ENCODE measurements at places on chromosomes 2 and 18. TPM values are rescaled to one million over a fixed set of nuclear protein-coding genes. Genes with fewer than 3 reads are reported as not detected.

NT5C1B gene
- not detected for total RNA-seq

CCDC178 gene
- not detected for total RNA-seq

GRCh38 chr18:48859311-48860268, 91.2 kb downstream of the SMAD7 start:
- H3K27me3 ChIP-seq: no peaks in the 10 kb centered on the region
- H3K4me3 ChIP-seq: no peak overlapping the region
- H3K36me3 ChIP-seq: no peaks in the 10 kb centered on the region
- no peak for DNase-seq
- H3K27ac ChIP-seq: peak overlapping the region; percentile 13

- no peak for DNase-seq
- H3K4me3 ChIP-seq: no peak overlapping the region
- no peaks in the 10 kb centered on the region for H3K4me1 ChIP-seq
- no peak overlapping the region for H3K27ac ChIP-seq
Measured at GRCh38 chr2:230687498-230687897, 25.1 kb upstream of the CAB39 start.

DNA sequence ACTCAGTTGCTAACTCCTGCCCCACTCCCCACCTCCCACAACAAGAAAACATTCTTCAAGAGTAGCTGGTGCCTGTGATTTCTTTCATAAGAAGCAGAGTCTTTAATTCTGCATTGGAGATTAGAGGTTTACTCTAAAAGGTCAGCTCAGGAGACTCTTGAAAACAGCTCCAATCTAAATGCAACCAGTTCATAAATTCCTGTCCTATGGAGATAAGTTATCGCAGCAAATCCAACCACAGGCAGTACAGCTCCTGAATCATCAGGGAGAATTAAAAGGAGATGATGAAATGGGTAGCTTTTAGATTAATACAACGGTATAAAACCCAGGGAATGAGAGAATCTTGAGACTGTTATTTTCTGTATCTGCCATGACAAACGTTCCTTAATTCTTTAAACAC, 130.7 kb downstream of the SOCS6 start:
- H3K36me3 ChIP-seq: no peaks in the 10 kb centered on the region
- peaks cover 12% of the 10 kb centered on the region for H3K4me1 ChIP-seq
- H3K27me3 ChIP-seq: no peaks in the 10 kb centered on the region
- no peak overlapping the region for H3K27ac ChIP-seq

- no peak overlapping the region for H3K27ac ChIP-seq
- no peaks in the 10 kb centered on the region for H3K4me1 ChIP-seq
- no peaks in the 10 kb centered on the region for H3K27me3 ChIP-seq
- no peak for DNase-seq
- no peak overlapping the region for H3K4me3 ChIP-seq
- no peaks in the 10 kb centered on the region for H3K36me3 ChIP-seq
Measured at GRCh38 chr2:240925191-240925567, 19.0 kb downstream of the CROCC2 start.

DSEL gene
- 1.2 TPM for total RNA-seq

DNA sequence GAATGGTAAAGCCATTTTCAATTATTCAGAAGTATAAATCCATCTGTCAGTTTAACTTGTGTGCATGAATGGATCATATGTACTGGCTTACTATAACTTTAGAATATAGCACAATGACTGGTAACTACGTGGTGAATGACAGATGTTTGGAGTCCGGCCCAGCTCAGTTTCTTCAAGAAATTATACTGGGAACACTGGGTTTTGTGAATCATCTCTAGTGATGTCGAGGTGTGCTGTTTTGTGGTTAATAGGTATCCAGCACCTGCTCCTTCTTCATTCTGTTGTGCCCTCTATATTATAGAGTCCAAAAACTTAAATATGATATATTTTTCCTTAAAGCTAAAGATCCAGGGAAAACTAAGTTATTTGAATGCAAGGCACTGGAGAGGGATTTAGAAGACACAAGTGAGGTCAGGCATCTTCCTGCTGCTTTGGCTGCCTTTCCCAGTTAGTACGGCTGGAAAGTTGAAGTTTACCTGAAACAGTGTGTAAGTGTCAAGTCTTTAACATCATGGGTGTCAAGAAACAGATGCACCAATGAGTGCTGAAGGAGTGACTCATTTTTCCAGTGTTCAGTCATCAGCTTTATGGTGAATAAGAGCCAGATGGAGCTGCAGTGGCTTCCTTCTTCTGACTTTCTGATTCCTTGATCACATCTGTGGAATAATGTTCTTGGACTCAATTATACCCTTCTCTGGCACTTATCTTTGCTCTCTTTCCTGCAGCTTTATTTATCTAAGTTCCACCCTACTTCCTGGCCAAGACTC, 1079.5 kb upstream of the CELF4 start:
- H3K27ac ChIP-seq: no peak overlapping the region
- DNase-seq: no peak
- no peaks in the 10 kb centered on the region for H3K36me3 ChIP-seq

DNA sequence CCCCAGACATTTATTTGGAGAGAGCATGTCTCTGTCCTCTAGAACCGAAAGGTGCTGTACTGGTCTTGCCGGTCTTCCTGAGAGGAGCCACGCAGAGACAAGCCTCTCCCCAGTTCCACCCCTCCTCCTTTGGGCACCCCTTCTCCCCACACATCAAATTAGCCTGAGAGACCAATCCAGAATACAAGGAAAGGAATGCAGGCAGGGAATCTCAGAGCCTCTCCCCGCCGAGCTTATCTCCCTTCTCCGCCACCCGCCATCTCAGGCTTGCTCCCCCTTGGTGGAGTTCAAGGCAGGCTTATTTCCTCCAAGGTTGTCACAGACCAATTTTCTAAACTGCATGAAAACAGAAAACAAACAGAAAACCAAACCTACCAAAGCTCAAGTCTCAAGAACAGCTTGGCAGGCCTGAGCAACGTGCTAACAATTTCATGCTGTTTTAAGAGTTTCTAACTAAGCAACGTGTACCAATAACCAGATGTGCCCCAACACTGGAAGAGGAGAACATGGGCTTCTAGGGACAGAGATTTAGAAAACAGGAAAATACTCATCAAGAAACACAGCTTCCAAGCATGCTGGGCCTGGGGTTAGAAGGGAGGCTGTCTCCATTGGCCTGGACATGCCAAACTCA, 124.5 kb upstream of the PKDCC start:
- no peaks in the 10 kb centered on the region for H3K27me3 ChIP-seq
- H3K4me1 ChIP-seq: peaks cover 21% of the 10 kb centered on the region
- H3K27ac ChIP-seq: no peak overlapping the region
- no peak overlapping the region for H3K4me3 ChIP-seq

WDR12 gene
- total RNA-seq: 24.0 TPM

GRCh38 chr18:43396266-43396665, 119.0 kb upstream of the SYT4 start:
- H3K4me1 ChIP-seq: no peaks in the 10 kb centered on the region
- no peak overlapping the region for H3K4me3 ChIP-seq
- DNase-seq: peak; percentile 34
- H3K27ac ChIP-seq: no peak overlapping the region

- no peak overlapping the region for H3K27ac ChIP-seq
- H3K4me3 ChIP-seq: no peak overlapping the region
- no peaks in the 10 kb centered on the region for H3K36me3 ChIP-seq
- H3K4me1 ChIP-seq: no peaks in the 10 kb centered on the region
Measured at GRCh38 chr2:220226076-220226475, 598.6 kb downstream of the SLC4A3 start.

DNA sequence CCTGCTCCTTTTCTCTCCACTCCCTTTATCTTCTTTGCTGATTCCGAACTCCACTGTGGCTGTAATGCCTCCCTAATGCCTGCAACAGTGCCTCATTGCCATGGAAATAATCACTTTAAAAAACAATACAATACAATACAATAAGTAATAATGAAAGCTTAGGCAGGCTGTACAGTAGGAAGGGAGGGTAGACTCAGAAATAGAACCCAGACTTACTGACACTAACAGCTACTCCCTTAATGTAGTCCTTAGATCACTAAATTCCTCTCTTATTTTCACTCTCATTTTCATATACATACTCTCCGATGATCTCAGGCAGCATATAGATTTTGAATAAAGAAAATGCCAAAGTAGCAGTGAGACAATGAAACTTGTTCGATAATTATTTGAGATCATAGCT, 70.2 kb downstream of the DLGAP1 start:
- no peak overlapping the region for H3K4me3 ChIP-seq
- no peak for DNase-seq
- H3K36me3 ChIP-seq: no peaks in the 10 kb centered on the region
- H3K27ac ChIP-seq: no peak overlapping the region

SLC5A7 gene
- 0.06 TPM for total RNA-seq

DNA sequence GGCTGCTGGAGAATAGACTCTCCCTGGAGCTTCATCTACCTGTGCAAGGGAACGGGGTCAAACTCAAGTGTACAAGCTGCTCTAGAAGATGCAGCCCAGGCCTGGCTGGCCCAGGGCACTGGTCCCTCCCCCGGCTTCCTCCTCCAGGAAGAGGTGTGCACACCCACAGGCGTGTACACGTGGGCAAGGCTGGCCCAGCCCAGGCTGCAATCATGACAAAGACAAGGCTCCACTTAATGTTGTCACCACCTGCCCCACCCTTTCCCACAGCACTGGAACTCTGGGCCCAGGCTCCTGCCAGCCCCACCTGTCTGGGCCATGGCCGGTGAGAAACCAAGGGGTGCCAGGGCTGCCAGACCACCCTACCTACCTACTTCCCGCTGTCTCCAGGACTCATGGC, 29.6 kb upstream of the ALPP start:
- no peak for DNase-seq
- H3K36me3 ChIP-seq: no peaks in the 10 kb centered on the region
- no peak overlapping the region for H3K4me3 ChIP-seq
- H3K27me3 ChIP-seq: peaks cover 73% of the 10 kb centered on the region
- no peaks in the 10 kb centered on the region for H3K4me1 ChIP-seq

- no peak overlapping the region for H3K27ac ChIP-seq
- H3K4me3 ChIP-seq: no peak overlapping the region
- H3K27me3 ChIP-seq: no peaks in the 10 kb centered on the region
- DNase-seq: no peak
- no peaks in the 10 kb centered on the region for H3K36me3 ChIP-seq
Measured at GRCh38 chr2:160322320-160322719, 122.2 kb upstream of the ITGB6 start.

DNA sequence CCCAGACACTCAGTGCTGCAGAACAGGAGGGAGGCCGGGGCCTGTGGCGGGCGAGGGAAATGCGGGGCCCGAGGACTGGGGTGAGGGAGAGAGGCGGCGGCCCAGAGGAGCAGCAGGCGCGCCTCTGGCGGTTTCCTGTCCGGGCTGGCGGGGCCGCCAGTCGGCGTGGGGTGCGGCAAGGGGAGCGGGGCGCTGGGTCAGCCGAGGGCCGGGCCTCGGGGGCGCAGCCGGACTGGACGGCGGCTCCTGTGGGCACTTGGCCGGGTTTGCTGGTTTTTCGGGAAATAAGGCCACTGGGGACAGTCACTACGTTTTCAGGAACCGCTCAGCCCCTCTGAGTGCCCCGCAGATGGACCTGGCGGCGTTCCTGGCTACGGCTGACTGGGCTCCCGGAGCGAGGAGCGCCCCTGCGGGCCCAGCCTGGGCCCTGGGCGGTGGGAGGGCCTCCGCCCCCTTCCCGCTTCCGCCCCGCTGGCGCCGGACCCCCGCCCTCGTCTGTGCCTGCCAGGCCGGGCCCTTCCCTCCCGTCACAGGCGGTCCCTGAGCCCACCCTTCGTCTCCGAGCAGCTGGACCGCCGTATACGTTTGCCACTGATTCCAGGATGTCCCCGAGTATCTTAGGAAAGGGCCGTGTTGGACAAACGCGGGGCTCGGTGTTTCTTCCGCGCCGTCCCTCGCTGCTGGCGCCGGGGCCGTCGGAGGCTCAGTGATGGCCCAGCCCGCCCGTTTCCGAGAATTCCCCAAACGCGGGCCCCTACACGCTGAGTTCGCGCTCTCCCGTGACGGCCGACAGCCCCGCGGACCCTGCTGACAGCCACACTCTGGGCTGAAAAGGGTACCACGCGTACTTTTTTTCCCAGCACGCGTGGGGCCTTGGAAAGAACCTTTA, 84.6 kb downstream of the FAM210A start:
- H3K36me3 ChIP-seq: no peaks in the 10 kb centered on the region
- H3K4me3 ChIP-seq: no peak overlapping the region
- peaks cover 7% of the 10 kb centered on the region for H3K27me3 ChIP-seq
- H3K4me1 ChIP-seq: no peaks in the 10 kb centered on the region
- DNase-seq: no peak

GRCh38 chr2:102266204-102266603, 45.2 kb upstream of the IL1RL1 start:
- no peaks in the 10 kb centered on the region for H3K36me3 ChIP-seq
- no peak overlapping the region for H3K4me3 ChIP-seq
- no peaks in the 10 kb centered on the region for H3K4me1 ChIP-seq
- peak; percentile 54 for DNase-seq

NAT8 gene
- not detected for total RNA-seq

DNA sequence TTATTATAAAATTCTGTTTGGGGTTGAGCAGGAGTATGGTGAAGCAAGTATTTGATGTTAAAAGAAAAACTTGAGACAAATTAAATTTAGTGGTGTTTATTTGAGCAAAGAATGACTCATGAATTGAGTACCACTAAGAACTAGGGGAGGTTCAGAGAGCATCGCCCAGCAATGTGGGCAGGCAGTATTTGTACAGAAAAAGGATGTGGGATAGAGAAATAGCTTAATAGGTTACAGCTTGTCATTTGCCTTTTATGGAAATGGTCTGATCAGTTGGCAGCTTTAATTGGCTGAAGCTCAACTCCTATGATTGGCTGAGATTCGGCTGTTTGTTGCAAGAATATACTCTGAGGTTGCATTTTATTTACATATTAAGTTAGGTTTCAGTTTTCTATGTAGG, 68.2 kb downstream of the LRATD1 start:
- no peaks in the 10 kb centered on the region for H3K27me3 ChIP-seq
- no peak for DNase-seq
- H3K27ac ChIP-seq: no peak overlapping the region

MTCL1 gene
- 4.7 TPM for total RNA-seq

- no peak overlapping the region for H3K27ac ChIP-seq
- no peak overlapping the region for H3K4me3 ChIP-seq
- no peaks in the 10 kb centered on the region for H3K27me3 ChIP-seq
- H3K4me1 ChIP-seq: no peaks in the 10 kb centered on the region
- DNase-seq: no peak
Measured at GRCh38 chr2:141878016-141878415, 252.8 kb downstream of the LRP1B start.

PXDN gene
- 129 TPM for total RNA-seq

NEU4 gene
- total RNA-seq: 0.56 TPM

MOB1A gene
- 43.3 TPM for total RNA-seq

THSD7B gene
- not detected for total RNA-seq

PRKAG3 gene
- total RNA-seq: not detected

All from cardiac muscle cell (in vitro differentiated cells and primary cell).